ENCODE measurements at places on chromosomes 7 and 10.

GRCh38 chr7:145534301-145534700 lies 582.3 kb upstream of the CNTNAP2 start:
- no peak for DNase-seq

GRCh38 chr10:86958116-86958900 lies at the start of gene SNCG:
Gene SNCG, plus strand, starts transcription at chr10:86958599. Its CDS starts 99 bp downstream, at chr10:86958698.
- no peak for DNase-seq

DNA sequence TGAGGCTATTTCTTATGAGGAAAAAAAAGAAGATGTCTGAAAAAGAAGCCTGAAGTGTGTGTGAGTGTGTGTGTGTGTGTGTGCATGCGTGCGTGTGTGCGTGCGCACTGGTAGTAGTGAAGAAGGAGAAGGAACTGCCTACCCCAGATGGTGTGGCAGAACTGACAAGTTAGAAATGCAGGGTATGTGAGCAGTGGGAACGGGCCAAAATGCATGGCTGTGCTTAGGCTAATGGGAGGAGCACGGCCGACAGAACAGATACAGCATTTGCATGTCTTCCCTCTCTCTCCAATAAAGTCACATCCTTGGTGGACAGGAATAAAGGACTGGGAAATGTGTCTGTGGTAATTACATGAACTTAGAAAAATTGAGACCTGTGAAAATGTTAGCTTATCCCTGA lies 94.3 kb downstream of the IDE start:
- DNase-seq = no peak

GRCh38 chr7:12801107-12801506 lies 113.7 kb downstream of the ARL4A start:
- DNase-seq = no peak

DNA sequence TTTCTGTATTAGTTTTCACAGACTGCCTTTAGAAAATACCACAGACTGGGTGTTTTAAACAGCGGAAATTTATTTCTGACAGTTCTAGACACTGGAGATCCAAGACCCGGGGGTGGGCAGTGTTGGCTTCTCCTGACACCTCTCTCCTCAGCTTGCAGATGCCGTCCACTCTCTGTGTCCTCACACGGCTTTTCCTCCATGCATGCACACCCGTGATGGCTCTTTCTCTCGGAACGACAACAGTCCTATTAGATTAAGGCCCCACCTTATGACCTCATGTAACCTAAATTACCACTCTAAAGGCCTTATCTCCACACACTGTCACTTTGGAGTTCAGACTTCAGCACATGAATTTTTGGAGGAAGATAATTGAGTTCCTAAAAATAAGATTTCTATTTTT lies 142.9 kb upstream of the VWC2 start:
- DNase-seq = no peak

DNA sequence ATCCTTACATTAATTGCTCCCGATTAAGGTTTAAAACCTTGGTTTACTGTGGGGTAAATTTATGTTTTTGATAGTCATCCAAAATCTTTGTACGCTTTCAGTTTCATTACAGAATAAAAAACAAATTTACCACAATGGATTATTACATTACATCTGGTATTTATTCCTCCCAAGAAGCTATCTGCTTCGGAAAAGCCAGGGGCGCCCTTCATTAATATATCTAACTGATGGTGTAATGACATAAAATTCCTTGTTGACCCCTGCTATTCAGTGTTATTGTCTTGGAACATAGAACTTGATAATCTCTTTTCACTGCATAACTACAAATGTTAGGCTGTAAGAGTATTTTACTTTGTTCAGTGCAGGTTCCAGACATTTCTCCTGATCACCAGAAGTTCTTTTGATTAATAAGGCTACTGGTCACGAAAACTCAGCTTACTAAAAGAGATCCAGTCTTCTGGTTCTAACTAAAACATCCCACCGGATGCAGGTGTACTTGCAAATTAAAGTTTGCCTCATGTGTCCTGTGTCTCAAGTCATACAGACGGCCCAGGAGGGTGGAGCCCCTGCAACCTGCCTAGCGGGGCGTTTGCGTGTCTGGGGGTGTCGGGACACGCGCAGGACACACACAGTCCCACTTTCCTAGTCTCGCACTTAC lies 581 bp upstream of the GLCCI1 start:
- DNase-seq = no peak

- no peak for DNase-seq
Observed at GRCh38 chr10:31932838-31933237, 4.2 kb upstream of the ARHGAP12 start.

DNA sequence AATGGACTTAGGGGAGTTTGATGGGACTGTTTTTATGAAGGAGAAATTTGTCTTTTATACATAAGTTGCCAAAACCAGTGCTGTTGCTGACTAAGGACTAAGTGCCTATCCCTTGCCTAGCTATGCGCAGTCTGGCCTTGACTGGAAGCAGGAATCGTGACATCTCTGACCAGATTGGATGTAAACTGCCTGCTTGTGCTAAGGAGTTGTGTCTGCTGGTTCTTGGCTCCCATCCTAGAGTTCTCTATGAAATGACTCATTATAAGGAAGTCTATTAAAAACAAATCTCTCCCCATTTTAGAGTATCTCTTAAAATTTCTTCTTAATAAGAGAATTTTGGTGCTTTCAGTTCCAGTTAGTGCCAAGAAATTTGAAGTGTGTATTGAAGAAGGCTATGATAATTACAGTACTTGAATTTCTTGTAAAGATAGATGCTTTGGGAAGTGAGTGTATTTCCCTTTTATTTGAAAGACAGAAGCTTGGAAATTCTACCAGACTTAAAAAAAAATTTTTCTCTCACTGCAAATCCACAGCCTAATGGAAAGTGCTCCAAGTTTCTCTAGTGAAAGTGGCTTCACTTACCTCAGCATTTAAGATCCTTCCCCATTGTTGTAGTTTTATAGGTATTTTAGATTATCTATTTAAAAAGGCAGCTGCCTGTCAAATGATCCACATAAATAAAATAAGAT lies 77.6 kb downstream of the BICC1 start:
- peak; percentile 80 for DNase-seq

DNA sequence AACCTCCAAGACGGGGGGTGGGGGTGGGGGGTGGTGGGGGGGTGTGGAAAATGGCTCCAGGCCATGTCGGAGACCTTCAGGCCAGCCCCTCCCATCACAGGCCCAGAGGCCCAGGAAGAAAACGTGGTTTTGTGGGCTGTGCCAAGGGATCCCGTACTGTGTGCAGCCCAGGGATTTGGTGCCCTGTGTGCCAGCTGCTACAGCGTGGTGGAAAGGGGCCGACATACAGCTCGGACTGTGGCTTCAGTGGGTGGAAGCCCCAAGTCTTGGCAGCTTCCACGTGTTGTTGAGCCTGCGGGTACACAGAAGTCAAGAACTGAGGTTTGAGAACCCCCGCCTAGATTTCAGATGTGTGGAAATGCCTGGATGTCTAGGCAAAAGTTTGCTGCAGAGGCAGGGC lies 259.7 kb downstream of the HGF start:
- no peak for DNase-seq

- no peak for DNase-seq
Observed at GRCh38 chr10:47365431-47366180, 17.4 kb downstream of the RBP3 start.

DNA sequence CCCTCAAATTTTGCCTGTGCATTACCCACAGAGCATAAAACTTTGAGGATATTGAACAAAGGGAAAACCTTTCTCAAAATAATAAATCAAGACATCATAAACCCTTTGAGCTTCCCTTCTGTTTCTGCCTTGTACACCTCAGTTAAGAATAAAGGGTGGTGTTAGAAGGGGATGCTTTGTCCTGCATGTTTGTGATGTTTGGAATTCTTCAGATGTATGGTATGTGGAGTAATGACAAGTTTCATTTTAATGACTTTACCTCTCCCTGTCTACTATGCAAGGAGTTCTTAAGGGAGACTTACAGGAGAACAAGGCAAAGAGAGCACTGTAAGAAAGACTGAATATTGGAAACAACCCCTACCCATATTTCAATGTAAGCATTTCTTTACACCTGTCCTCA lies 99.2 kb downstream of the HECW1 start:
- no peak for DNase-seq

- no peak for DNase-seq
Observed at GRCh38 chr10:128147669-128148068, 21.4 kb upstream of the MKI67 start.

Data from urinary bladder (tissue), 4 donors.